ENCODE measurements at places on chromosomes 12 and 14.
A peak's percentile ranks its signal among the peaks of the same experiment; 100 is the strongest.

DNA sequence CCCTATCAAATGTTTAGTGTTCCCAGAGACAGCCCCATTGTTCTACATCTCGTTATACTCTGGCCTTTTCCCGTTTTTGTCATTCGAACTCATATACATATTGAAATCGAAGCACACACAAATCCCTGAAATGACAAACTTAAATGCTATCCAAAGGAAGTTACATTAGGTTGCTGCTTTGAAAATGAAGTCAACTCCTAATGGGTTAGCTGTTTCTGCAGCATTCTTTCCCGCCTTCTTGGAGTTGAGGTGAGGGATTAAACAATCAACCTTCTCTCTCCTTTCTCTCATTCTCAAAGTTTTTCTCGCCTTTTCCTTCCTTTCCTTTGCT, 642 bp upstream of the PHC1 start:
- DNase-seq, result no peak

GRCh38 chr14:36507847-36508417, 12.1 kb downstream of the NKX2-1 start:
- no peak for DNase-seq

DNA sequence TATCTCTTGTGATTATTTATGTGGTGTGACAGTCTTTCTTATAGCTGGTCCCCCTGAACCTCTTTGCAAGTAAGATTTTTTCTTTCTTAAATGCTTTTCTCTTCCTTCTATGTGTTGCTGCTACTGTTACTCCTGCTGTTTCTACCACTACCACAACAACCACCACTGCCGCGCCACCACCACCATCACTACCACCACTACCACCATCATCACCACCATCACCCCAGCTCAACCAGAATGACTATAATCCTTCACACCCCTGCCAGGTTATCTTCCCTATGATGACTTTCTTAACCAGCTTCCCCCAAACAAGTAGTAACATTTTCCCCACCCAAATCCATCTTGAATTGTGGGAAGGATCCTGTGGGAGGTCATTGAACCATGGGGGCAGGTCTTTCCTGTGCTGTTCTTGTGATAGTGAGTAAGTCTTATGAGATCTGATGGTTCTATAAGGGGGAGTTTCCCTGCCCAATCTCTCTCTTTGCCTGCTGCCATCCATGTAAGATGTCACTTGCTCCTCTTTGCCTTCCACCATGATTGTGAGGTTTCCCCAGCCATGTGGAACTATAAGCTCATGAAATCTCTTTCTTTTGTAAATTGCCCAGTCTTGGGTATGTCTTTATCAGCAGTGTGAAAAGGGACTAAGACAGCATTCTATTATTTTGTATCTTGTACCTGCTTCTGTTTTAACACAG, 52.2 kb downstream of the CHST11 start:
- no peak for DNase-seq

GRCh38 chr12:72390146-72390545, 118.0 kb downstream of the TRHDE start:
- no peak for DNase-seq

- DNase-seq, result no peak
Measured at GRCh38 chr14:90795744-90796143, 20.5 kb downstream of the TTC7B start.

DNA sequence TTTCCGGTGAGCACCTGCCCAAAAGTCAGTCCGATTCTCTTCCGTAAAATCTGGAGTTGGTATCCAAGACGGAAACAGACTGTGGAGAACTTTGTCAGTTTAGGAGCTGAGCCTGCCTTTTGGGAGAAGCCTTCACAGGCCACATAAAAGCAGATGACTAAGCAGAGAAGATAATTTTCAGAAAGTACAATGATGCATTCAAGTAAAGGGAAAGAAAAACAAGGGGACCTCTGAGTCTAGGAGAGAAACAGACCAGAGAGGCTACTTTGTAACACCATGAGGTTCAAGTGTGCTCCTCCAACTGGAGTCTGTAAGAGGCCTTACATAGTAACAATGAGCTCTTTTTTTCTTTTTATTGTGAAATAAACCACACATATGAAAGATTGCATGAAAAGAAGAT, 21.1 kb downstream of the TMED8 start:
- no peak for DNase-seq

DNA sequence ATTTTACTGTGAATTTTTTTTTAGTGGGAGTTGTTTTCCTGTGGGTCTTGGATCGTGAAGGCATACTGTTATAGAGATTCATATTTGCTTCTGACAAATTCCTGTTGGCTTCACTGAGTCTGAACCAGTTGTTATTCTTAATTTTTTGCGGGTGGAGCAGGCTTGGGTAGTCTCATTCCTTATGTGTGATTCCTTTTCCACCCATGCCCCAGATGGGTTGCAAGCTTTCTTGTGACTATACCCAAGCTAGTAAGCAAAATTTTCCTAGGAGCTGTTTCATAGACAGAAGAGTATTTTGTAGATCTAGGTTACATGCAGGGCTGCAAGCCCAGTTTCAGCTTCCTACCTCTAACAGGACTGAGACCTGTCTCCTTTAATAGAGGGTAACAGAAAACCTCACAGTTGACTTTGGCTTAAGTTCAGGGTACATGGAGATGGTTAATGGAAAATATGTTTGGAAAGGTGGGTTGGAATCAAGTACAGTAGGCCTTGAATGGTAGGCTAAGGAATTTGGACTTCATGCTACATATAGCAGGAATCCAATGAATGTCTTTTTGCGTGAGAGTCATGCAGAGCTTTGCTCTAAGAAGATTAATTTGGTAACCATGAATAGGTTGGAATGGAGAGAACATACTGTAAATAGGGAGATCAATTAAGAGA, 29.0 kb downstream of the TRMT5 start:
- DNase-seq, result no peak

GRCh38 chr12:105696-106095, 39.1 kb downstream of the IQSEC3 start:
- no peak for DNase-seq

GRCh38 chr14:92751819-92752218, 3.4 kb upstream of the LGMN start:
- DNase-seq, result no peak

- DNase-seq, result no peak
Measured at GRCh38 chr14:31965071-31965734, 111.9 kb upstream of the ARHGAP5 start.

GRCh38 chr14:22898302-22899090, 15.5 kb downstream of the REM2 start:
- no peak for DNase-seq

DNA sequence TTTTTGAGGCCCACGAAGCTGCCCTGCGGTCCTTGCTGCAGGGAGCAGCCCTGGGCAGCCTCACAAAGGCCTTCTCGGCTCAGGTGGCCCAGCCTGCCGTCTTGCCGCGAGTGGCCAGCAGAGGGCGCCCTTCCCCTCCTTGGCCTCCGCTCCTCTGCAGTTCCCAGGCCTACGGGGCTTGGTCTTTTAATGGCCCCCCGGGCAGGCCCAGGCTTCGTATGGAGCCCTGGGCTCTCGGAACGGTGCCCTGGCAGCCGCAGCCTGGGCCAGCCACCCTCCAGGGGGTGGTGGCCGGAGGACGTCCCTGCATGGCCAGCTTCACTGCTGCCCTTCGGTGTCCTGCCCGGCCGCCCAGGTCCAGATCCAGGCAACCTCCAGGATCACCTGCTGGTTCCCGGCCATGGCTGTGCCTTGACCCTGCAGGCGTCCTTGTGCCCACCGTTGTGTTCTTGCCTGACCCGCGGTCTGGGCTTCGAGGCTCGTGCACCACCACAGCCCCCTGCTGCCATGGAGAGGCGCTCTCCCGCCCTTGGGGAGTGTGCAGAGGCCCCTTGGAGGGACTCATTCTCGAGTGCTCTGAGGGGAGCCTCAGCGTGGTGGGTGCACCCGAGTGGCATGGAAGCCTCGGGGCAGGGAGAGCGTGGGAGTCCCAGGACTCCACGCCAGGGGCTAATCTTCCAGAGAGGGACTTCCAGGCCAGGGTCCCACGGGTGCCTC, 9.4 kb downstream of the ASPG start:
- DNase-seq, result peak; percentile 69

- DNase-seq, result no peak
Measured at GRCh38 chr12:92785563-92785950, 82.8 kb downstream of the PLEKHG7 start.

DNA sequence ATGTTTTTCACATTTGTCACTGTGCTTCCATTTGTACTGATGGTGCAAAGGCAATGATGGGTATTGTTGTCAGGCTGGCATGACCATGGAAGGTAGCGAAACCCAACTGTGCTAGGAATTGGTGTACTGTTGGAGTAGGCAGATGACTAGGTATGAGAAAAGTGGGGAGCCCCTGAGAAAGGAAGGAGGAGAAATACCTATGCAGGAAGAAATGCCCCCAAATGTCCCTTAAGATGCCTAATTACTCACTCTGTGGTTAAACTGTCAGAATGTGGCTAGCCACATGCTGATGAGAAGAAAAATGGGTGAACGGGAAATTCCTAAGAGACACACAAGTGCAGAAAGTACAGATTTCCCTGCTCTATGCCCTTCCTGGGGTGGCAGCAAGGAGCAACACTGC, 339.1 kb downstream of the TMEM132D start:
- DNase-seq, result no peak

GRCh38 chr14:92481386-92481785, 32.2 kb upstream of the RIN3 start:
- no peak for DNase-seq

DNA sequence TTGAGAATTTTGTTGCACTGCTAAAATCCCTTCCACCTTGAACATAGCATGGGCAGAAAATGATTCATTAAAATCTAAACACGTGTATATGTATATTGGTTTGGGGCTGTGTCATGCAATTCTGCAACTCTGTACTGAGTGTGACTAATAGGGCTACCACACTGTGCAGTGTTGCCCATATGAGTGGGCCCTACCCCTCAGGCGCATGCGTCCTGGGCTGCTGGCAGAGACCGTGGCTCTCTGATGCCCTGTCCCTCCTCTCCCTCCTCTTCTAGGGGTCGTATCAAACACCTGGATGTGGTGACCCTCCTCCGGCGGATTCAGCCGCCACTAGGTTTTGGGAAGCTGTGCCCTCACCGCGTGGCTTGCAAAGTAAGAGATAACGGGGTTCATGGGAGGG, 128.4 kb upstream of the FKBP4 start:
- no peak for DNase-seq

GRCh38 chr12:3542911-3543310, 51.9 kb downstream of the PRMT8 start:
- DNase-seq, result no peak

DNA sequence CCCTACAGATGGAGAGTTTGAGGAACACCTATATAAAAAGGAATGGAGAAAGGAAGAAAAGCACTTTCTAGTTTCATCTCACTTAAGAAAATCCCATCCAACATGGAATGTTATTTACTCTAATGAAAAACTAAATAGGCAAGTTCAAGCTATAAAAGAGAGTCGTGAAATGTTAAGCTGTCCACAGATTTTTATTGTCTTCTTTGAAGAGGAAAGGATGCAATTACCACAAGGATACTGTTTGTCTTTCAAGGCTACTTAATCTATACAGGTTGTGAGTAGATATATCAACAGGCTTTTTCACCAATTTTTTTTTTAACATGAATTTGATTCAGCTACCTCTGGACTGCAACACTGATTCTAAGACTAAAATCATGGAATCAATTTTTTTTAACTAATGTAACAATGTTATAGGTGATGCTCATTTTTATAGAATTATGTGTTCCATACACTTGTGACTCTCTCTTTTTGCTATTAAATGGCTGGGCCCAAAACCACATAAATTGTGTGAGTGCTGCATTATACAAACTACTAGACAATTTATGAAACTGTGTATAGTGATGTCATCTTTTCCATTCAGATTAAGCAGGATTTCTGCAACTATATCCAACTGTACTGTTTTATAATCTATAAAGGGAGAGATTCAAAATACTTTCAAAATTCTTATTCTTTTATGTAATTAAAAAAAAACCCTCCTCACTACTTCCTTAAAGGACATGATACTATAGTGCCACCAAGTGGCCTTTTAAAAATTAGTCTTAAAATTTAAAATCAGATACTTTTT, 26.8 kb upstream of the BMAL2 start:
- no peak for DNase-seq

DNA sequence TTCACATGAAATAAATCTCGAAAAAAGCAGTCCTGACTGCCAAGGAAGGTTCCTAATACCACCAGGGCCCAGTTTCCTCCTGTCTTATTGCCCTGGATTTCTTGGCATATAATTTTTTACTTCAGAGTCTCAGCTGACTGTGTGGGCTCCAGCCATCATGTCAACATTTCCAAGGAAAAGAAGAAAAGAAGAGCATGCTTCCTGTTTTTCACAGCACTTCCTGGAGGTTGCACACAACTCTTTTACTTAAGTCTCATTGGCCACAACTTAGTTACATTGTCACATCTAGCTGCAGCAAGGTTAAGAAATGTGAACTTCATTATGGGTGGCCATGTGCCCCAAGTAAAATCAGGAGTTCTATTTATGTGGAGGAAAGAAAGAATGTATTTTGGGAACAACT, 24.3 kb downstream of the DACT1 start:
- DNase-seq, result no peak

GRCh38 chr12:130422676-130423075, 85.0 kb downstream of the PIWIL1 start:
- DNase-seq, result no peak

- DNase-seq, result no peak
Measured at GRCh38 chr14:30115756-30116155, 188.1 kb upstream of the PRKD1 start.

GRCh38 chr12:66647034-66647691, 31.7 kb downstream of the GRIP1 start:
- no peak for DNase-seq

DNA sequence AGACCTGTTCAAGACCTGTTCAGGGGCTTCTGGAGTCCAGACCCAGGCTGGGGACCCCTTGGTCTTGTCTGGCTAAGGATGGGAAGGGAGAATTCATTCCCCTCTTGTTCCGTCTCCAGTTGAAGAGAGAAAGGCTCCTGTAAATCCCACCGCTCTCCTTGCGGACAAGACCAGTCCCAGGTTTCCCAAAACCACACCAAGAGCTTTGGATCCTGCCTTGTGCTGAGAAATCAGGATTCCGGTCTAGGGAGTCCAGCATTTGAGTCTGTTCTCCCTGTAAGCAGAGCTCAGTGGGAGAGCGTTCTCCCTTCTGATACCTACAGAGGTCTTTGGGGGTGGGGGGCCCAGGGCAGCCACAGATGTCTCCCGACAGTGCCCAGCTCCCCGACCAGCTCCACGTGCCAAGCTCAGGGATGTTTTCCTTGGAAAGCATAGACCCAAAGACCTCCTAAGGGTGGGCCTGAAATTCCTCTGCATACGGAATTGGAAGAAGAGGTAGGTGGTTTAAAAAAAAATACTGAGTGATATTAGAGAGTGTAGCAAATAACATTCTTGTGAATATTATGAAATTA, 1.9 kb downstream of the HOXC13 start:
- DNase-seq, result no peak

DNA sequence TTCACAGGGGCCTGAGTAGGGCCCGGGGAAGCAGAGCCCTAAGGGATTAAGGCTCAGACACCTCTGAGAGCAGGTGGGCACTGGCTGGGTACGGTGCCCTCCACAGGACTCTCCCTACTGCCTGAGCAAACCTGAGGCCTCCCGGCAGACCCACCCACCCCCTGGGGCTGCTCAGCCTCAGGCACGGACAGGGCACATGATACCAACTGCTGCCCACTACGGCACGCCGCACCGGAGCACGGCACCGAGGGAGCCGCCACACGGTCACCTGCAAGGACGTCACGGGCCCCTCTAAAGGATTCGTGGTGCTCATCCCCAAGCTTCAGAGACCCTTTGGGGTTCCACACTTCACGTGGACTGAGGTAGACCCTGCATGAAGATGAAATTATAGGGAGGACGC, 7.1 kb downstream of the LTBR start:
- no peak for DNase-seq

- no peak for DNase-seq
Measured at GRCh38 chr12:4432878-4433744, 12.5 kb downstream of the FGF6 start.
